NCI-H2081 (cell line): ENCODE measurements at places on chromosomes 5 and 9.

DNA sequence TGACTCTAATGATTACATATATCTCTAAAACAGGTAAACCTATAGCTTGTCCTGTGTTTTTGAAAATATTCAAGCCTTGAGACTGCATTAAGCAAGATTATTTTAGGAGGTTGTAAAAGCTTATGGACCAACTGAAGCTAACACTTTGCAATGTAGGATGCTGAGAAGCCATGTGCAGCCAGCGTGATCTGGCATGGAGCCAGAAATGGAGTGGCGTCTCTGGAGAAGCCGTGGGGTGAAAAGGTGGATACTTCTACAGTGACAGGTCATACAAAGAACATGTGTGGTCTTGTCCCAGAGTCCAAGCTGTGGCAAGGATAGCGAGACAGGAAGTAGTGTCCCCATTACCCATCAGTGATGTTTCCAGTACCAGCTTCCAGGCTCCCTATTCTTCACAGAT is 100.8 kb upstream of the CD180 start:
- no peak for DNase-seq

- DNase-seq: no peak
Measured at GRCh38 chr9:68775003-68775730, 70.1 kb downstream of the PIP5K1B start.

DNA sequence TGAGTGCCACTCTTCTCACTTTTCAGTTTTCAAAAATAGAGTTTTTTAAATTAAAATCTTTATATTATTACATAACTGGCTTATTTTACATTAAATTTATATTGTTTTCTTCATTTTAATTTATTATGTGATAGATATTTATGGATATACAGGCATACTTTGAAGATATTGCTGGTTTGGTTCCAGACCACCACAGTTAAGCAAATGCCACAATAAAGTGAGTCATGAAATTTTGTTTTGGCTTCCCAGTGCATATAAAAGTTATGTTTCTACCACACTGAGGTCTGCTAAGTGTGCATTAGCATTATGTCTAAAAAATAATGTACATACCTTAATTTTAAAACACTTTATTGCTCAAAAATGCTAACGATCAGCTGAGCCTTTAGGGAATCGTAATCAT is 47.4 kb downstream of the NDUFS4 start:
- DNase-seq: no peak

DNA sequence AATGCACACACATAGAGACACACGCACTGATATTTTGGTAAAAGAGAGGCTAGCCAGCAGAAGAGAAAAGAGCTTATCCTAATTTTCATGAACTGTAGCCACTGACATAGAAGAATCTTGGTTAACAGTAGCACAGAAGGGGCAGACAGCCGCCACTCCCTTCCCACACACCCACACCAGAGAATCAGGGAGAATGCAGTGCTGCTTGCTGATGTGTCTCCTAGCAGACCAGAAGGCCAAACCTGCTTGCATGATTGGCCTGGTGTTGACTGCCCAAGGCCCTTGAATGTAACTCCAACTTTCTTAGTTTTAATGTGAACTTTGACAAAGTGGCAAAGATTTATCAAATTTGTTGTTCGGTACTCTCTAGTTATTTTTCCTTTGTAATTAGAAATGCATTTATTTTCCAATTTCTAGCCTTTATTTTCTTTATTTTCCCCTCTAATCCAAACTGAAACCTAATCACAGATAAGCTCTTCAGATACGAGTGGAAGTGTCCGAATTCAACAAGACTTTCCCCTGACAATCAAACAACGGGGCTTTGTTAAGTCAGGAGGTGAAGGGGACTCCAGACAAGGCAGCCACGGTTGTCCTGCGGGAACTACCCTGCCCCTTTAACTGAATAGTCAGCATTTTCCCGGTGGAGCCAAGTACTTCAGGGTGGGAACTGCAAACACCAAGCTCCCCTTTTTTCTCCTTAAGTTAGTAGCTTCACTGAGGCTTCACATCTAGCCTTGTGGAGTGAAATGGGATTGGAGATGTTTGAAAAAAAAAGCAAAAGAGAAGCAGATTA is 81.9 kb upstream of the CTSL start:
- no peak for DNase-seq

GRCh38 chr5:14365831-14366430 is 215.7 kb upstream of the OTULINL start:
- DNase-seq: no peak

DNA sequence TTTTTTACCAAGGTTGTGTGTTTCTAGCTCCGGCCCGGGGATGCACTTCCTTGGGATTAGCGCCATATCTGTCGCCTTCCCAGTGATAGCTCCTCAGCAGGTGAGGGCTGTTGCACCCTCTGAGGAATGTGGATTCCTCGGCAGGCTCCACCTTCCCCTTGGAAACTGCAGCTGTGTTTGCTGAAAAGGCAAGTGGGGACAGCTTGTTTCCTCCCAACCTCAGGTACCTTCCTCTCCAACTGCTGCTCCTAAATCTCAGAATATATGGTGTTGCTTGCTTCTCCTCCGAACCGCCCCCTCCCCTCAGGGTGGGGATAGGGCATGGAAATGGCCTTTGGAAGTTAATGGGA is 1.3 kb downstream of the SLC1A1 start:
- DNase-seq: peak; percentile 36
